ENCODE measurements at places on chromosomes 7 and 10.

- no peak for DNase-seq
Measured at GRCh38 chr10:119761106-119761505, 35.3 kb downstream of the INPP5F start.

GRCh38 chr10:131760416-131761166 is 140.2 kb upstream of the PPP2R2D start:
- no peak for DNase-seq

DNA sequence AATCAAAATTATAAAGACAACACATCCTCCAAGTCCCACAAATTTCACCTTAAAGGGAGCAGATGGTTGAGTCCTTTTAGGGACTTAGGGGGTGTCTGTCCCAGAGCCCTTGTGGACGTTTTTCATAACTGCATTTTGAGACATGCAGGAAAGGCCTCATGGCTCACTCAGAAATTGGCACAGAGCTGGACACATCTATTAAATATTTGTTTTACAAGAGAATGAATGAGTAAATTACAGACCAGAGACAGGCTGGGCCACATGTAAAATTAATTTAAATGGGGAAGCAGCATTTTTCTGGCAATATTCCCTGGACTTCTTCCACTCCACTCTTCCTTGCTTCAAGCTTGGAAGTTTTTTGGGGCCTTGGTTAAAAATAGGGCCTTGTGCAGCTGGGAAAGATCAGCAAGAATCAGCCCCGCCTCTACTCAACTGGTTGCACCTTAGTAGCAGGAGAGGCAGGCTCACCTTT is 20.0 kb downstream of the LAMB1 start:
- no peak for DNase-seq

GRCh38 chr10:14060320-14061070 is 270.2 kb downstream of the FRMD4A start:
- DNase-seq, result no peak

DNA sequence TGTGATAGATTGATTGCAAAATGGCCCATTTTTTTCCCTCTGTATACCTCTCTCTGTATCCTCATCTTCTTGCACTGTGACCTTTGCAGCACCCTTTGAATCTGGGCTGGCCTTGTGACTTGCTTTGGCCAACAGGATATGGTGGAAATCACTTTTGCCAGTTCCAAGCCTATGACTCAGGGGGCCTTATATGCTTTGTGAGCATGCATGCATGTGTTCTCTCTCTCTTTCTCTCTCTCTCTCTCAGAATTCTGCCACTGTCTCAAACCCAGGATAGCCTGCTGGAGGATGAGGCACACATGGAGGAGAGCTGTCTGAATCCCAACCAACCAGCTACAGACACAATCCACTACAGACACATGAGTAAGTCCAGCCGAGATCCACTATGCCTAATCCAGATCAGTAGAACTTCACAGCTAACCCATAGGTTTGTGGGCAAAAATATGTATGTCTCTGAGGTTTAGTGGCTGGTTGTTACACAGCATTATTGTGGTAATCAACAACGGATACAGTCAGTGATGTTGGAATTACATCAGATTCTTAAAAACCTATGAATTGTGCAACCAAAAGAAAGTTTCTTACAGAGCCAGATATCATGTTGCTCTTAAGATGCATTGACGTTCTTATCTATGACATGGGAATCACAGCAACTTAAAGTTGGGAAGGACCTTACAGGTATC is 41.8 kb upstream of the ABCB4 start:
- no peak for DNase-seq

All from left kidney (tissue), 8 donors.